NCI-H510A (cell line): ENCODE measurements at places on chromosomes 7 and 10.

DNA sequence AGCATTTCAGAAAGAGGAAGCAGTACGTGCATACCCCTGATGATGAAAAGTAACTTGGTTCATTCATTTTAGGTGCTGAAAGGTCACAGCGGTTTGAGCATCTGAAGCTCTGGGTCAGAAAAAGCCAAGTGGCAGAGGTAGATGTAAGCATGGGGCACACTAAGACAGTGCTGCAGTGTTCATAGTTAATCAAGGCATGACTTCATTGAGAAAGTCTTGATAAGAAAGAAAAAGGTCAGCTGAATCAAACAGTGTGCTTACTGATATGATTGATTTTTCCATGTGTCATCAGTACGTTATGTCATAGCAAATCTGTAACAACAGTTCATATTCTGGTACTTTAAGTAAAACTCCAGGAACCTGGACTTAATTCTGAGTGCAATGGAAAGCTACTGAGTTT, 107.7 kb upstream of the PCLO start:
- no peak for DNase-seq

GRCh38 chr10:101032637-101033224, 1.7 kb downstream of the SFXN3 start:
- no peak for DNase-seq

- no peak for DNase-seq
These were observed 10.0 kb upstream of the CRYGN start for GRCh38 chr7:151449990-151450389.

DNA sequence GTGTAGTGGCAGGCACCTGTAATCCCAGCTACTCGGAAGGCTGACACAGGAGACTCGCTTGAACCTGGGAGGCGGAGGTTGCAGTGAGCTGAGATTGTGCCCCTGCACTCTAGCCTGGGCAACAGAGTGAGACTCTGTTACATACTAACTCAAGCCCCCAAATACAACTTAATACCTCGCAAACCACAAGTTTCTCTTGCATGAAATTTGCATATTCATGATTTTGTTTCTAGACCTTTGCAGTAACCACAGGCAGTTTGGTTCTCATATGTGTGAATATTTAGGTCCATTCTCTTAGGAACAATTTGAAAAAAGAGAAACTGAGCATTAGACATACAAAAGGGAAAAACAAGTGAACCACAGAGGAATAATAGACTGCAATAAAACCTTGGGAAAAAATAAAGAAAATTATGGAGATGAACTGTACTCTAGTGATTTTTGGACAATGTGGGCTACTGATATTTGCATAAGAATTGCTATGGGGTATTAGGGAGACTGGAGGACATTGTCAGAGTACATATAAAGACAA, 77.0 kb downstream of the ZNF277 start:
- no peak for DNase-seq

DNA sequence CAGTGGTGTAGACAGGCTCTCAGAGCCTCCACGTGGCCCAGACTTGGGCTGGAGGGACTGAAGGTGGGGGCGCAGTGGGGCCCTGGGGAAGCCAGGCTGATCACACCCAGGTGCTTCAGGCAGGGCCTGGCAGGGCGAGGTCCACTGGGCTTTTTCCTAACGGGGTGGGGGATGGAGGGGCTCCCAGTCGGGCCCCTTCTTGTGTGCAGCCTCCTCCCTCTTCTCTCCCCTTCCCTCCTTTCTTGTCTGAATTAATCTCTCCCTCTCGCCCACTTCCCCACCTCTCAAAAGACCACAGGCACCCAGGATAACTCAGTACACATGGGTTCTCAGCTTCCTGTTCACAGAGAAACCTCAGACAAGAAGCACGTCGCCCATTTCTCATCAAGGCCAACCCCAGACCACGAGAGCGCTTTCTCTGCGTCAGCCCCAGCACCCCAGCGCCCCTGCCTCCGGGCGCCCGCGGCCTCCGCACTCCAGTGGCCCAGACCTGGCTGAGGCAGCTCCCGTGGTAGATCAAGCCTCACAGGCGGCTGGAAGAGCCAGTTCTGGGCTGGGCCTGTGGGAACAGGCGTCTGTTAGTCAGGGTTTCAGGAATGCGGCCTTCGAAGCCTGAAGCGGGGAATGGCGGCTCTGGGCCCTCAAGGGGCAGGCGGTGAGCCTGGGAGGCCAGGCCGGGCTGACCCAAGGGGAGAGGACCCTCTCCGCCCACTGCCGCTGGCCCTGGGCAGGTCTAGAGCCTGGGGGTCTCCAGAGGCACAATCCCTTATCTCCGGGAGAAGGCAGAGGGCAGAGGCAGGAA, 50.6 kb downstream of the PWWP2B start:
- no peak for DNase-seq

GRCh38 chr10:97333601-97334369, 744 bp downstream of the FRAT2 start:
- DNase-seq, result peak; percentile 22

DNA sequence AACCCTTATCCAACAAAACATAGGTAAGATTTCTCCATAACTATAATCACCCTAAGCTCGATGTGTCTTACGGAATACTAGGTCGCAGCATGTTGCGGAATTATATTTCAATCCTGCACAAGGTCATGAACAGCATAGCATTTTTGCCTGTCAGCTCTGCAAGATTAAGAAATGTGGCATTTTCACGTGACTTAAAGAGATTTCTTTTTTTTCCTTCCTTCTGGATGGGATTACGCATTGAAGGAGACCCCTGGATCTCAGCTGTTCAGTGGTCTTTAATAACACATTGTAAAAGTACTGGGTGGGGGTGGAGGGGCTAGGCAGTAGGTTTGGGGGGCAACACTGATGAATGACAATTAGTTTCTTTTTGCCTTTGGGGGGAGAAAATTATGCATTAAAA, 106.7 kb downstream of the CUBN start:
- DNase-seq, result no peak

GRCh38 chr10:101611096-101611905, 23.2 kb downstream of the DPCD start:
- no peak for DNase-seq

- DNase-seq, result no peak
These were observed 14.7 kb downstream of the GPR141 start for GRCh38 chr7:37698276-37698675.

DNA sequence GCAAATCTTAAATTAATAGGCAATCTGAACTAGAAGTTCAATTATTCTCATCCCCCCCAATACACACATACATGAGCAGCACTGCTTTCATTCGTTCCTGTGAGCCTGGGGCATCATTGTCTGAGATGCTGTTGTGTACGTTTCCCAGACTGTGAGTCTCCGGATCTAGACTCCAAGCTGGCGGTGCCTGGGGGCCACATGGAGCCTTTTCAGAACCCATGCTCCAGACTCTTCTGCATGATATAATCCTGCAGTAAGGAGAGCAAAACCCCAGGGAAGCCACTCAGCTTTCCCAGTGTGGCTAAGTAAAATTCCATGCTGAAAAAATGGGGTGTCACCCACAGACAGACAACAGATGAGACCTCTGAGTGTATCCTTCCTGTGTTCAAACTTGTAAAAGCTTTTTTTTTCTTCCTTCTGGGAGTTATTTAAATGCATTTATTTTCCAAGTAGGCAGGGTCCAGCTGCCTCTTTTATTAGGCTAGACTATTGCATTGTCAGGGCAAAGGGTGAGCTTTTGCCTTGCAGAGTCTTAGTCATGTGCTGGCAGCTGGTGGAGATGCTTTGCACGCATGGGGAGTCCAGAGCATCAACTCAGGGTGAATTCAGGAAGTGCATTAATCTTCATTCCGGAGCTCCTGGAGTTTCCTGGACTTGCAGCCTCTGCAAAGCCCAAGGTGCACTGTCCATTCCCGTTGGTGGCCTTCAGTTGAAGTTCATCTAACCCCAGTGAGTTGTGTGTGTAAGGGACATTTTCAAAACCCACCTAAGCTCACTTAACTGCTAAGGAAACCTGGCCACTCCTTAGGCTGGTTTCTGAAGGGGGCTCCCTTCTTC, 185.7 kb upstream of the ADO start:
- DNase-seq, result no peak

DNA sequence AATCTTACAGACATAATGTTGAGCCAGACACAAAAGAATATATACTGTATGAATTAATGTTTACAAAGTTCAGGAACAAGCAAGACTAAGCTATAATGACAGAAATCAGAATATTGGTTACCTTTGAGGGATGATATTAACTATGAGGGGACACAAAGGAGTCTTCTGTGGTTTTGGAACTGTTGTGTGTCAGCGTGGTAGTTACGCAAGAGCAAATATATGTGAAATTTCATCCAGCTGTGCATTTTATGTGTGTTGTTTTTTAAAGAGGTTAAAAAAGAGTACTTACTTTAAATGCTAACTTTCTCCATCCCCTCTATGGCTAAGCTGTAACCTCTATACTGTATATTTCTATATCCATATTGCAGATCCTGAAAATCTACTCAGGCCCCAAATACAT, 14.9 kb downstream of the SLC25A28 start:
- no peak for DNase-seq

- DNase-seq, result peak; percentile 27
These were observed at the start of gene ACBD5 for GRCh38 chr10:27240212-27241009. Gene ACBD5 (minus strand): TSS chr10:27240797. CDS start chr10:27240688, 109 bp downstream.

DNA sequence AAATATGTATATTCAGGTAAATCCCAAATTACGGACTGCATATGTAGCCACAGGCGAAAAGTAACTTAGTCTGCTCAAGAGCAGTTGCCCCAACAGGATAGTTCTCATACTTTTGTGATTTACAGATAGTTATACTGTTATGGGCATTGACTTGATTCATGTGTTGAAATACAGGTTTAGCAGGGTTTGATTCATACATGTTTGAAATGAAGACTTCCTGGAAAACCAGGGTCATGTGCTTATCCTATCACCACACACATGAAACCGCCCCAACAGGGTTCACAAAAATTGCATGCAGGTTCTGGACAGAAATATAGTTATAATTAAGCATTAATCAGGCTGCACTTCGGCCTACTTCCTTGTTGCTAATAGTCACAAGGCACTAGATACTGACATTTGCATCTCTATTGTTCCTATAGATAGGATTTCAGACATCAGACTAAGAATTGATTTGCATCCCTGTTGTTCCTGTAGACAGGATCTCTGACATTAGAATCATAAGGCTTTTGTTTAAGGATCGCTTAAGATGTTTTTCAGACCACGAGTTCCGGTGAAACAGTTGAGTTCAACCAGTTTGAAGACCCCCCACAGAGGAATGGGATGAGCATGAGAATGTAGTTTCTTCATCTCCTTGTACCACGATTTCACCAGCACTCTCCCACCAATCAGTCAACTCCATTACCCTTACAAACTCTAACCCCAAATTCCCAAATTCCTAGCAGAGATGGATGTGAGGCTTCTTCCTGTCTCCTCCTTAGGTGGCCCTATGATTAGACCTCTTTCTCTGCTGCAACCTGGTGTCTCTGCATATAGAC, 2.0 kb upstream of the ZNF398 start:
- no peak for DNase-seq

GRCh38 chr10:99444383-99445045, 14.1 kb upstream of the GOT1 start:
- DNase-seq, result no peak

DNA sequence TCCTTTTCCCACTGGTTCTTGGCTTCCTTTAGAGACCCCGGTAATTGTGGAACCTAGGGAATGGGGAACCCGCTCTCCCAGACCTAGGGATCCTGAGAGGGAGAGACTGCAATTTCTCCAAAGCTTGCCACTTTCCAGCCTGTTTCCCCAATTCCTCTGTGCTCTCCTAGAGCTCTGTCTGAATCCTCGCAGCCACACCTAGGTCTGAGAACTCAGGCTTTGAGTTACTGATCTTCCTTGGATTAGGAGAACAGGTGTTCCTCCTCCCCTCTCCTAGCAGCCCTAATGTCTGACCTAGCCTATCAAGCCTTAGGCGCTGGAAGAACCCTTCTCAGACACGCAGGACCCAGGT, 20.0 kb downstream of the WNT8B start:
- DNase-seq, result no peak

- no peak for DNase-seq
These were observed 643.4 kb downstream of the ANKRD7 start for GRCh38 chr7:118867860-118868259.

DNA sequence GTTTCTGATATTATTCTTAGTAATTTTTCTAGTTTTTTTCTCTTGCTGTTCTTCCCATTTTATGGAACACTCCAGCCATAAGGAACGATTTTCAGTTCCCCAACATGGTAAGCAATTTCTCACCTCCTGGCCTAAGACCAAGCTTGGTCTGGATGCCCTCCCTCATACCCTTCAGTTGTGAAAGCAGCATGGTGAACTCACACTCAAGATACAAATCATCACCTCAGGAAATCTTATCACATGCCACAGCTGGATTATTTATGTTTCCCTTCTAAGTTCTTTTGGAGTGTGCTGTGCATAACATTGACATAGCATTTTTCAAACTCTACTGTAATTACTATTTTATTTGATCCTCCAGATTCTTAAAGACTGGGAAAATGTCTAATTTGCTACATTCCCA, 216.6 kb downstream of the AGMO start:
- no peak for DNase-seq

- DNase-seq, result no peak
These were observed 149.9 kb downstream of the SFMBT2 start for GRCh38 chr10:7260912-7261311.
